ENCODE measurements at places on chromosomes 2 and 18.

DNA sequence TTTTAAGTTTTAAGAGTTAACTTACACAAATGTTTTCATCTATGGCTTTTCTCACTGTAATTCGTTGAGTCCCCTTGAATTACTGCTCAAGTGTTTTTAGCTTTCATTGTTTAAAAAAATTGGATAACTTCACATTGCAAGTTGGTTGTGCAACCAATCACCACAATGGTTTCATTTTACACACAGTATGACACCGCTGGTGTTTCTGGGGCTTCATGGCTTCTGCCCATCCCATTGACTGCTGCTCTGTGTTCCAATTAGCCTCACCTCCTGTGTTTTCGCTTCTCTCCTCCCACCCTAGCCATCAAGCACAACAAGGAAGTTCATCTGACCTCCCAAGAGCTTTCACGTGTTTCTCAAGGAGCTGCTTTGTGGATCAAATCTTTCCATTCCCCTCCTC lies 199.1 kb upstream of the CHAC2 start:
- no peak for DNase-seq

- no peak for DNase-seq
These were observed 247.3 kb downstream of the PTGR3 start for GRCh38 chr18:74961596-74961995.

GRCh38 chr18:789397-789796 lies 22.6 kb downstream of the YES1 start:
- no peak for DNase-seq

DNA sequence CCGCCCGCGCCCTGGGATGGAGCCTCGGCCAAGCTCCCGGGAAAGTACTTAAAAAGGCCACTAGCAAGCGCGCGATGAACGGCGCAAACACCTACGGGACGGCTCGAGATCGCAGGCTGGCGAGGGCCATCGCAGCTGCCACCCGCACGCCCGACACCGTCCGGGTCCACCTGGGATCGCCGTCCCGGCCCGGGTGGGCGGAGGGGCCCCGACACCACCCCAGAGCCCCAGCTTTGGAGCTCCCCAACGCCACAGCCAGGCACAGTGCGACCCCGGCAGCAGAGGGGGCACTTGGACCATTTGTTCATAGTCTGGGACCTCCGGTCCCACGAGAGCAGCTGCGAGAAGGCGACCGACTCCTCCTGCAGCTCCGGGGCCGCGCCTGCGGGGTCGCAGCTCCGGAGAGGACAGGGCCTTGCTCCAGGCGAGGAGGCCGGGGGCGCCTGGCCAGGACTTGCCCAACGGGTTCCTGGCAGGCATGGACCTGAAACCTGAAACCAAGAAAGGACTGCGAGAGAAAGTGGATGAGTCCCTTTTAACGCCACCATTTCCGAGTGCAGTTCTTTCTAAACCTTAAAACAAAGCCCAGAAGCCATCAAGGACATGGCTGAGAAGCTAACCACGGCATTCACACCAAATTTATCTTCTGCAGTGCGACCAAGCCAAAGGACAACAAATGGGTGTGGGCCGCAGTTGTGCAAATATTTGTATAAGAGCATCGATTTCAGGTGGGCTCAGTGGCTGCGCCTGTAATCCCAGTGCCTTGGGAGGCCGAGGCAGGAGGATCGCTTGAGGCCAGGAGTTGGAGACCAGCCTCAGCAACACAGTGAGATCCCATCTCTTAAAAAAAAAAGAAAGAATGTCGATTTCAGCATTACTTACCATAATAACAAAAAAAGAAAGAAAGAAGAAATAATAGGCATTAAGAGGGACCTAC lies 54.0 kb upstream of the IMP4 start:
- DNase-seq: no peak

All from AG09319 (cell line).